ENCODE measurements at places on chromosomes 12 and 14. TPM values are rescaled to one million over a fixed set of nuclear protein-coding genes. Genes with fewer than 3 reads are reported as not detected.

GRCh38 chr14:105153739-105154475, 14.7 kb downstream of the JAG2 start:
- H3K4me3 ChIP-seq, result no peak overlapping the region
- H3K27ac ChIP-seq, result no peak overlapping the region
- H3K4me1 ChIP-seq, result no peaks in the 10 kb centered on the region
- no peak for DNase-seq
- no peaks in the 10 kb centered on the region for H3K27me3 ChIP-seq

DNA sequence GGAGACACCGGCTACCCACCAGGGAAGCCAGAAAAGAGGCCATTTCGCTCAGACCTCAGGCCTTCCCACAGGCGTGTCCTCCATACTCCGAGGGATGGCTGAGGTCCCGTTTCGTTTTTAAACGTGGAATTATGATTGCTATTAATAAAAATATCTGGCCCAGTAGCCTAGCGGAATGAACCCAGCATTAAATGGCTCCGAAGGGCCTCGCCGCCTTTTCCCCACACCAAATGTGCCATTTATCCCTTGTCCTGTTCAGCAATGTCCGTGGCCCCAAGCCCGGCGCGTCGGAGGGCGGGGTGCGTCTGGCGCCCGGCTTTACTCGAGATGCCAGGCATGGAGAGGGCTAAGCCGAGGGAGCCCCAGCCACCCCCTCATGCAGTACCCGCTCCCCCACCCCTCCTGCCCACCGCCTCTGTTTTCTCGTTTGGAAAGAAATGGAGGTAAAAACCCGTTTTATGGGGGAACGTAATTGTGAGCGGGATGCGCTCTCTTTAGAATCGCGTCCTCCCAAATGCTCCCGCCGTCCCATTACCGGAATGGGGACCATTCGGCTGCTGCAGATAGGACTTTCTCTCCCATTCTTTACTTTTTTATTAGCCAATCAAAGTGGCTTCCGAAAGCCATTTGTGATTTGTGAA, 5.7 kb downstream of the HOXC8 start:
- H3K27ac ChIP-seq, result no peak overlapping the region
- H3K27me3 ChIP-seq, result peaks cover 2% of the 10 kb centered on the region
- no peak overlapping the region for H3K4me3 ChIP-seq
- DNase-seq, result no peak
- H3K36me3 ChIP-seq, result no peaks in the 10 kb centered on the region

DNA sequence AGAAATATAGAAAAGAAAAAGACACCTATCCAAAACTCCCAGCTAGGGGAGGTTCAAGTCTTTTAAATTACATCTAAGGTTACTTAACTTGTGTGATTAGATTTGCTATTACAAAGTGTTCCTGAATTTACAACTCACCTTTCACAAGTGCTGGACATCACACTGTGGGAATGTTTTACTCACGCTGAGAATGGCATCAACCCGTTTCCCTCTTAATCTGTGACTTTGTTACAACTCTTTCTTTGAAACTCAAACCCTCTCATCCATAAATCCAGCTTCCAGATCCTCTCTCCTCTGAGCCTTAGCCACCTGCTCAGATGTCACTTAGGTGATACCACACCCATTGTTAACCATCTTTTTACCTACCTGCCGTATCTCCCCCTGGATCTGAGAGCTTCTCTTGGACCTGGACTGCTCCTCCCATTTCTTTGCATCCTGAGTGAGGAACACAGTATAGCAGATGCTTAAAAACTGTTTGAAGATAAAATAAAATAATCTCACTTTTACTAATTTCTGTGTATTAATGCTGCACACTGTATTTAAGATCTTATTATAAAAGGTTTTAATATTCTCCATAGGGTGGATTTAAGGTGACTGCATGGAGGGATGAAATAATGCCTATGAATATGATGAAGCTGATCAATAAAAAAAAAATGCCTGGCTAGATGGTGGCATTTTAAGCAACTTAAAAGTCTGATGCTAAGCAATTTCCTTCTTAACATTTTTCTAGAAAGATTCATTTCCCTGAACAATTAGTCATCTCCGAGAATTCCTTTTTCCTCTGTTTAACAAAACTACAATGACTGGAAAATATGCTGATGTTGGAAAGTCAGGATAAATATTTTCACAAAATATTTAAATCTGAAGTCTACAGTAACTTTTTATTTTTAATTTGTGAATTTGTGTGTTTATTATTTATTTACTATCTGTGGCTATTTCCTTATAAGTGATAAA, 39.1 kb upstream of the NAP1L1 start:
- no peaks in the 10 kb centered on the region for H3K36me3 ChIP-seq
- H3K4me1 ChIP-seq, result no peaks in the 10 kb centered on the region
- no peak overlapping the region for H3K27ac ChIP-seq
- H3K4me3 ChIP-seq, result no peak overlapping the region

The EXOC3L4 gene
- 0.63 TPM for total RNA-seq

GRCh38 chr12:22518060-22518719, 26.2 kb downstream of the C2CD5 start:
- H3K27ac ChIP-seq, result no peak overlapping the region
- H3K27me3 ChIP-seq, result no peaks in the 10 kb centered on the region
- H3K36me3 ChIP-seq, result no peaks in the 10 kb centered on the region
- peaks cover 13% of the 10 kb centered on the region for H3K4me1 ChIP-seq
- H3K4me3 ChIP-seq, result no peak overlapping the region
- DNase-seq, result peak; percentile 75

DNA sequence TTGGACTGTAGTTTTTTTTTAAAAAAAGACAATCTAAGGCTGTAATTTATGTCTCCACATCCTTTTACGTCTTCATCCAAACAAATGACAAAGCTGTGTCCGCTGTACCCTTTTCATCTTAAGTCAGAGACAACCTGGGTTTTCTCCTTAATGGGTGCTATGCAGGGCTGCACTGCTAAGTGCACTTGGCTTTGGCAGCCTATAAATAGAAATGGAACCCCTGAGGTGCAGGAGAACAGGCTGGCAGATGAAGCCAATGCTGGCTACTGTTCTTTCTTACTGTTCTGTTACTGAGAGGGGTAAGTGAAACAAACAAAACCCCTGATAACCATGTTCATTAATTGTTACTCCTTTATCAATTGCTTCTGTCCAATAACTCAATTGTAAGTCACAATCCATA, 47.1 kb upstream of the KICS2 start:
- no peaks in the 10 kb centered on the region for H3K36me3 ChIP-seq
- no peaks in the 10 kb centered on the region for H3K4me1 ChIP-seq
- no peaks in the 10 kb centered on the region for H3K27me3 ChIP-seq
- no peak overlapping the region for H3K27ac ChIP-seq
- no peak overlapping the region for H3K4me3 ChIP-seq

- no peaks in the 10 kb centered on the region for H3K36me3 ChIP-seq
- H3K4me1 ChIP-seq, result no peaks in the 10 kb centered on the region
- no peak for DNase-seq
- H3K27ac ChIP-seq, result no peak overlapping the region
These were observed 46.0 kb downstream of the KCNK10 start for GRCh38 chr14:88276923-88277596.

DNA sequence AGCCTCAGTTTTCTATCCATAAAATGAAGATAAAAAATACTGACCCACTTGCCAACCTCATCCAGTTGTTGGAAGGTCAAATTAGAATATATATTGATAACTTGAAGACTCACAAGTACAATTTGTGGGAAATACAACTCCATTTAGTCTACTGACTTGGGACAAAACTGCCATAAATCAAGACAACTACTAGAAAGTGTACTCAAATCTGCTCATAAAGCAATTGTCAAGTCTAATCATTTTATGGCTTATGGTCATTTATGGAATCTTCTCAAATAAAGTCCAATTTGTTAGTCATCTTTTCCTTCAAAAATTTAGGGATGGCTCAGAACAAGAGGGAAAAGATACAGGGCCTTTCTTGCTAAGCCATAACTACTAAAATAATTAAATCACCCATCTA, 7.0 kb downstream of the BTG1 start:
- no peak overlapping the region for H3K27ac ChIP-seq
- DNase-seq, result no peak
- H3K36me3 ChIP-seq, result no peaks in the 10 kb centered on the region

The PTCSC3 gene
- not detected for total RNA-seq

DNA sequence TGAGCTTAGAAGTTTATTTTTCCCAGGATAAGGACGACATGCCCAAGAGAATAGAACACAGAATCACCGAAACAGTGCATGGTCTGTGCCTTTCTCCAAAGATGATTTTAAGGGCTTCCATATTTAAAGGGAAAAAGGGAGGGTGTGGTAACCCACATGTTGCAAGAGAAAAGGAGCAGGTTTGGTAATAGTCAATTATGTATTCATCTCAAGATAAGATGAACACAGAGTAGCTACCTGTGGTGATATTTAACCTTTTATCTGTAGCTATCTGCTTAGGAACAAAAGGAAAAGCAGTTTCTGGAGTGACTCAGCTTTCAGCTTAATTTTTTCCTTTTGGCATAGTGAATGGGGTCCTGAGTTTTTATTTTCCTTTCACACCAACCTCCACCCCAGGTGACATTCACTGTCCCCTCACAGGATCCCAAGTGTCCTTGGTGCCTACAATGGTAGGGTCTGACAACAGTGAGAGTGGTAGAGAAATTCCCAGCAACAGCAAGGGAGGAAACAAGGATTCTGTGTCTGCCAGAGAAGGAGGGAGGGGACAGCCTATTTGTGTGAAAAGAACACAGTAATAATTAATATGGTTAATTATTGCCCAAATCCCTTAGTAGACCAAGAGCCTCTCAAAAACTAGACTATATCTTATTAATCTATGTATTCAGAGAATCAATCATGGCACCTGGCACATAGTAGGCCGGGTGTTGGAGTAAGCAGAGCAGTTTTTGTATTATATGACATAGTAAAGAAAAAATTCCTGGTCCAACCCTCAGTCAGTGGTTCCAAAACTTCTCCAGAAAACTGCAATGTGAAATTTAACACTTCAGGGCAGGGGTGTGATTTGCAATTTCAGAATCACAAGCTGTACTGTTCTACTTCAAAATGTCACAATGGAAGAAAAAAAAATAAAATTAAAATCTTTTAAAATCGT, 154.5 kb downstream of the PHLDA1 start:
- peaks cover 5% of the 10 kb centered on the region for H3K4me1 ChIP-seq
- H3K36me3 ChIP-seq, result no peaks in the 10 kb centered on the region
- no peak overlapping the region for H3K27ac ChIP-seq

The PMCH gene
- total RNA-seq, result not detected

Data from pancreas (tissue), 10 donors.